Stimulated activated naive CD4-positive, alpha-beta T cell treated with Interleukin-2 at 50 U/mL for 16 hours (primary cell): ENCODE measurements at places on chromosomes 4 and X.

GRCh38 chrX:12021698-12022097 lies 116.6 kb upstream of the FRMPD4 start:
- no peak for DNase-seq

GRCh38 chr4:135274416-135274815 lies 1072.8 kb upstream of the PABPC4L start:
- no peak for DNase-seq

GRCh38 chr4:54315561-54316538 lies 86.8 kb downstream of the PDGFRA start:
- no peak for DNase-seq

DNA sequence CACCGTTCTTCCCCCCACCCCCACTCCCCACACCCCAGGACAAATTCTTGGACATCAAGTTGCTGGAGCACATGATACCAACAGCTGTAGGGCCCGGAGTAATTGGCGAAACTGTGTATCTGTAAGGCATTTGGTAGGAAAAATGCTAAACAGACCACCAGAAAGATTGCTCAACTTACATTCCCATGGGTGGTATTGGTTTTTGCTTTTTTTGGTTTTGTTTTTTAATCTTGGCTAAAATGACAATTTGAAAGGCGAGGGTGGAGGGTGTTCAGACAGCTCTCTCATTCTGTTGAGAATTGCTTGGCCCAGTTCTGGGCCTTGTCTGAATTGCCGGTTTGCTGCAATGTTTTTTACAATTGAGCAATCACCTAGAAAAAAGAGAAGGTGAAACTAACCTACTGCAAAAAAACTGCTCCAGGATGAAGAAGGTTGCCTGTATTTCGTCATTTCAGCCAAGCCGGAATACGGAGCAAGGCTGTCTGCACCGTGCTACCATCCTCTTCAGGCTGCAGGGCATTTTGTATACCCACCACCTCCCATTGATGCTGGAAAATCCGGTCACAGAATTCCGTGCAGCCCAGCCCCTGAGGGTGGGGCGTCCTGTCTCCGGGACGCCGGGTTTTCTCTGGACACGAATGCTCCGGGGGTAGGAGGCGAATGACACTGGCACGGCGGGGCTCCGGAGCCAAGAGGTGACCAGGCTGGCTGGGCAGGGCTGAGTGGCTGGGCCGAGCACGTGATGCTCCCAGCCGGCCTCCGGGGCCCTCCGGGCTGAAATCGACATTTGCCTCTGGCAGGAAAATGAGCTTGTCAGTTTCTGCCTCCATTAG lies at the start of gene CLCN4:
TSS of gene CLCN4 (plus strand) at position 777 of the 833 bp plus-strand sequence. CDS start 28,058 bp downstream, outside the sequence.
- DNase-seq, result no peak

GRCh38 chrX:16589826-16590225 lies 60.1 kb upstream of the S100G start:
- DNase-seq, result no peak

DNA sequence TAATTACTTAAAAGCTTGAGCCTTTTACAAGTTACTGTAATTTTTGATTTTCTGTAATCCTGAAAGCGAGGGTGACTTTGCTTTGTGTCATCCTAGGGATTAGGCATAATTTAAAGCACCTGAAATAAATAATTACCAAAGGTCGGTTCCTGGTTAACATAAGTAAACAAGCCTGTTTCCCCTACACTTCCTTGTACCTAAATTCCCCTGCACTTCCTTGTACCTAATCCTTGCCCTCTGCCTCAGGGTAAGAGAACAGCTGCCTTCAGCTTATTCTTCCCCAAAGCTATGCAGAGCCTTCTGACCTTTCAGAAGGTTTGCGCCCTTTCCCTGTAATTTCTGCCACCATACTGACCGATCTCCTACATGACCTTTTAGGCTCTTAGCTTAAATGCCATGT lies 166.1 kb upstream of the PDE5A start:
- no peak for DNase-seq

- no peak for DNase-seq
Observed at GRCh38 chrX:37989304-37989703, 17.0 kb upstream of the SYTL5 start.

- DNase-seq, result no peak
Observed at GRCh38 chr4:133801883-133802282, 399.7 kb downstream of the PABPC4L start.

- DNase-seq, result no peak
Observed at GRCh38 chrX:72358313-72358712, 52.6 kb upstream of the CITED1 start.

DNA sequence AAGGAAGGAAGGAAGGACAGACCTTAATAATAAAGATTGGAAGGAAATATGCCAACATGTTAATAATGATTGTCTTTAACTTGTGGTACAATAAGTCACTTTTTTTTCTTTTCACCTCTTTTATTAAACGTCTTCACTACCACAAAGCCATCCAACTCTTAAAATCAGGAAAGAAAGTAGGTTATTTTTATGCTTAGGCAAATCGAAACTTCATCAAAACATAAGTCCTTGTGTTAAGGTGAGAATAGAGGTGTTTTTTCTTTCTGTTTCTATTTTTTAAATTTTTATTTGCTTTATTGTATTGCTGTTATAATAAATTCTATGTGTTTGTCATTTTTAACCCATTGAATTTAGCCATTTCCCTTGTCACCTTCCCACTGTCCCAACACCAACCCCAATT lies 26.5 kb downstream of the BLOC1S4 start:
- DNase-seq, result no peak

DNA sequence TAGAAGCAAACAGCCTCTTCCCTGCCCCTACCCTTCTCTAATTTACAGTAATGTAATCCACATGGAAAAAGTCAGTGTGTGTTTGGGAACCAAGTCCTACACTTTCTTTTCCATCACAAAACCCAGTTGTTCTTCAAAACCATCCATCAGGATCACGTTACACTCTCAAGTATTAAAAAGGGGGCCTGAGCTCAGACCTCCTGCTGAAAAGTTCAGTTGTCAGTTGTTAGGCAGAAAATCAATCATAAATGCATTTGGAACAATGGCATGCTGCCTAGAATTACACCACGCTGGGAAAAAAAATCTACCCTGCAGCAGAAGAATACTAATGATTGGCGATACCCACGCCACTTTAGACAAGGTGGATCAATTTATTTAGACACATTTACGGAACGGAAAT lies 236.5 kb downstream of the PARM1 start:
- no peak for DNase-seq

GRCh38 chr4:133960975-133961374 lies 240.6 kb downstream of the PABPC4L start:
- DNase-seq, result no peak

- DNase-seq, result no peak
Observed at GRCh38 chrX:72081605-72082320, 50.0 kb downstream of the RTL5 start.

- no peak for DNase-seq
Observed at GRCh38 chrX:42128020-42128419, 204.7 kb upstream of the CASK start.

- no peak for DNase-seq
Observed at GRCh38 chr4:186712690-186713089, 11.0 kb downstream of the FAT1 start.

GRCh38 chr4:74878323-74878722 lies 54.6 kb upstream of the PARM1 start:
- no peak for DNase-seq

DNA sequence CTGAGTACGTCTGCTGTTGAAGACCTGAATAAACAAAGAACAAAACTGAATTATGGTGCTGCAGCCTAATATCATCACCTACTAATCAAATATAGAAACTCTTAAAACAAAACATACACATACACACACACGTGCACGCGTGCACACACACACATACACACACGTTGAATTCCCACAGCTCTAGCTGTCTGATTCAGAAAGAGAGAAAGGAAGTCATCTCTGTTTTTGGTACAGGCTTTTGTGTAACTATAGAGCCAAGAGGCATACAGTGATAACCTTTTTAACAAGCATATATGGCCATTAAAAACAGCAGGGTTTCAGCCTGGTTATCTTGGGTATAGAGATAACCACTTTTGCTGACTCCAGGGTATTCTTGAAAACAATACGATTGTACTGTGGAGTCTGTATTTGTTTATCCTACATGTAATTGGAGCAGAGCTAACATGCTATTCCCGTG lies 823.2 kb downstream of the CCSER1 start:
- no peak for DNase-seq

GRCh38 chrX:132165651-132166050 lies 37.8 kb upstream of the FRMD7 start:
- no peak for DNase-seq

GRCh38 chr4:77153006-77153405 lies 4.0 kb upstream of the CCNG2 start:
- DNase-seq, result no peak

- DNase-seq, result no peak
Observed at GRCh38 chr4:108774809-108775530, 12.1 kb upstream of the ETNPPL start.

DNA sequence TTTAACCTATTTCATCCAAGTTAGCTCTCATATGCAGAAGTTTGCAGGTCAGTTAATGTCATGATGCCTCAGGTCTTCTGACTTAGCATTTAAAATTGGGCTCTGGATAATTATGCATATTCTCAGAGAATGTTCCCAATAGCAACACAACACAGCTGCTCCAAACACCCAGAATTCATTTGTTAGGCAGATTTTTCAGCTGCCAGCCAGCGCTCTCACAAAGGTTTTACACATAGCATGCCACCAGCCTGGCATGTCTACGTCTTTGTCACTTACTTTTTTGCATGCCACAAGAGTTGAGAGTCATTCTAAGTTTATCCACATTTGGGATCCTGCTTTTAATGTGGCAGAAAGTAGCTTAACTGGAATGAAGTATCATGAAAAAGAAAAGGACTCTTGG lies 84.8 kb downstream of the LIMCH1 start:
- DNase-seq, result no peak

DNA sequence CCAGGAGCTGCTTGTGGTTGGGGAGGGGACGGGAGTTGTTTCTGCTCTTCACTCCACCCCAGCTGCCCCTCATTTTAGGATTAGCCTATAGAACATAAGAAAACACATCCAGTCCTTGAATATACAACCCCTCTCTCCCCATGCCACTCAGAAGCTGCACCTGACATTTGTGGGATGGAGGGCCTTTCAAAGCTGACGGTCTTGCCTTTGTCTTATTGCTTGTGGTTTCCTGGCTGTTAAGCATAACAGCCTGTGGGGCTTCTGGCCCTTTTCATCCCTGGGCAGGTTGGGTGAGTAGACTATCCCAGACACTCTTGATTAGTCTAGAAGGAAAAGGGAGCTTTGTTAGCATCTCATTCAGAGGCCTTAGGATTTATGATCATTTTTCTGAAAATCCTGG lies 407.6 kb upstream of the BOD1L1 start:
- no peak for DNase-seq

DNA sequence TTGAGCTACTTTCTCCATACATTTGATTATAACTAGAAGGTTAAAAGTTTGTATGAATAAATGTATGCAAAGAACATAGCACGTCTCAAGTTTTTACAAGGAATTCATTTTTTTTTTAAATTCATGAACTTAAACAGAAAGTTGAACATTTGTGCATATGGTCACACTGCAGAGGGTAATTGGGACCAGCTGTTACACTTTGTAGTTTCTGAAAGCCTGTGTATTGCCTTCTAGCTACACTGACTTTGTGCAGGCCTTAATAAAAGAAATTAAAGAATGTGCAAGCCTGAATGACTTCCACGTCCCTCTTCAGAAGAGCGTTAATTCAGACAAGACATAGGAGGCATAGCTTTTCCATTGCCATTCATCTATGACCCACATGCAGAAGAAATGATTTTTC lies 153.1 kb upstream of the PCDH18 start:
- DNase-seq, result no peak

DNA sequence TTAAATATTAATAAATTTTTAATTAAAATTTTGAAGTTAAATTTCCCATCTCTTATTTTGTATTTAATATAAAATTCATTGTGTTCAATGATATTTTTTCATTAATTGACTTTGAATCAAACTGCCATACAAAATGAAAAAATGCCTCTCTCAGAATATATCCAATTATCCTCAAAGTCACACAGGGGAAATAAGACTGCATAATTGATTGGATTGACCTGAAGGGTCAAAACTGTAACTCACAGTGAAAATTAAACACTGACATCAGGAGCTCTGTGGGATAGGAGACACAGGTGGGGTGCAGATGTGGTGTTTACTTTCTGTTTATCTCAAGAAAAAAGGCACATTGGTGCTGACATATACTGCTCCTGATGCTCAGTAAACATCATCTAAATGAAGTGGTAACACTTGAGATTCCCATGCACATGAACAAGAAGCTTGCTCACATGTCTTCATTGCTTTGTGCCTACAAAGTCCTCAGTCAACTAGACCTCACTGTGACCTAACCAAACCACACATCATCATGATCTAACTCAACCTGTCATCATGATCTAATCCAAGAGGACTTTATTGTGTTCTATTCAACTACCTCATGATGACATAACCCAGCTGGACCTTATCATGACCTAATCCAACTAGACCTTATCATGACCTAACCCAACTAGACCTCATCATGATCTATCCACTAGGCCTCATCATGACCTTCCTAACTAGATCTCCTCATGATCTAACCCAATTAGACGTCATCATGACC lies 83.7 kb downstream of the DHRSX start:
- no peak for DNase-seq
